Stimulated activated CD8-positive, alpha-beta memory T cell treated with anti-CD3 and anti-CD28 coated beads, Interleukin-7, amount 100 ng/mL, for 1 hour (primary cell): ENCODE measurements at places on chromosomes 4 and X.

- DNase-seq, result no peak
Observed at GRCh38 chr4:1746919-1747602, 25.7 kb downstream of the TACC3 start.

GRCh38 chrX:28589046-28589445 lies 1.8 kb downstream of the IL1RAPL1 start:
- DNase-seq, result no peak

DNA sequence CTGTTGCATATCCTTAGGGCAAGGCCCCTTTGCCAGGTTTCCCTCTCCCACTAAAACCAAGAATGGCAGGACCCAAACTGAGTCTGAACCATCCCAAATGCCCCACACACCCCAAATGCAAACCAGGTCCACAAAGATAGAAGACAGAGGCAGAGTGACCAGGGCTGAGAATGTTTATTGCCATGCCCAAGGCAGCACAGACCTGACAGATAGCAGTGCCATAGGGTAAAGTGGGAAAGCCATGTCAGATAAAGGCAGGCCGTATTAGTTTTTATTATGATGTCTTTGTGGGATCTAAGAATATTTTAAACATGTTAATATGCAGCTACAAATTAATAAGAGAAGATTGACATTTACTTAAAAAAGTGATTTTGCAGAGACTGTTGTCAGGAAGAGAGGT lies 29.6 kb upstream of the MND1 start:
- DNase-seq, result no peak

GRCh38 chr4:188282471-188283232 lies 143.4 kb downstream of the TRIML1 start:
- DNase-seq, result no peak

- DNase-seq, result no peak
Observed at GRCh38 chr4:182219411-182220056, 23.7 kb upstream of the TENM3 start.

- DNase-seq, result no peak
Observed at GRCh38 chr4:179755322-179755721, 2313.1 kb upstream of the AGA start.

DNA sequence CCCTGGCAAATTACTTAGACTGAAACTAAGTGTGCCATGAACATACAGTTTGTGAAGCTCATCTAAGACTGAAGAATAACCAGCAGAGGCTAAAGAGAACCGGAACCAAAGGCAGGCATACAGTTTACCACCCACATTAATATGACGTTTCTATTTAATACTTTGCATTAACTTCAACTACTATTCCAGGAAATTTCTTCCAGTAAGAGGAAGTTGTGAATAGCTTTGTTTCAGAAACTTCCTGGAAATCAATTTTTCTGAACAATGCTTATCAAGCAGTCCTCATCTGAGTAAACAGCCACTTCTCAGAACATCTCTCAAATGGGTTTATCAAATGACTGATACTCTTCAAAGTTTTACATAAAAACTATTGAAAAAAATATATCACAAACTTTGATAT lies 252.7 kb downstream of the OPHN1 start:
- no peak for DNase-seq

- no peak for DNase-seq
Observed at GRCh38 chrX:154776753-154777152, 14.1 kb downstream of the DKC1 start.

DNA sequence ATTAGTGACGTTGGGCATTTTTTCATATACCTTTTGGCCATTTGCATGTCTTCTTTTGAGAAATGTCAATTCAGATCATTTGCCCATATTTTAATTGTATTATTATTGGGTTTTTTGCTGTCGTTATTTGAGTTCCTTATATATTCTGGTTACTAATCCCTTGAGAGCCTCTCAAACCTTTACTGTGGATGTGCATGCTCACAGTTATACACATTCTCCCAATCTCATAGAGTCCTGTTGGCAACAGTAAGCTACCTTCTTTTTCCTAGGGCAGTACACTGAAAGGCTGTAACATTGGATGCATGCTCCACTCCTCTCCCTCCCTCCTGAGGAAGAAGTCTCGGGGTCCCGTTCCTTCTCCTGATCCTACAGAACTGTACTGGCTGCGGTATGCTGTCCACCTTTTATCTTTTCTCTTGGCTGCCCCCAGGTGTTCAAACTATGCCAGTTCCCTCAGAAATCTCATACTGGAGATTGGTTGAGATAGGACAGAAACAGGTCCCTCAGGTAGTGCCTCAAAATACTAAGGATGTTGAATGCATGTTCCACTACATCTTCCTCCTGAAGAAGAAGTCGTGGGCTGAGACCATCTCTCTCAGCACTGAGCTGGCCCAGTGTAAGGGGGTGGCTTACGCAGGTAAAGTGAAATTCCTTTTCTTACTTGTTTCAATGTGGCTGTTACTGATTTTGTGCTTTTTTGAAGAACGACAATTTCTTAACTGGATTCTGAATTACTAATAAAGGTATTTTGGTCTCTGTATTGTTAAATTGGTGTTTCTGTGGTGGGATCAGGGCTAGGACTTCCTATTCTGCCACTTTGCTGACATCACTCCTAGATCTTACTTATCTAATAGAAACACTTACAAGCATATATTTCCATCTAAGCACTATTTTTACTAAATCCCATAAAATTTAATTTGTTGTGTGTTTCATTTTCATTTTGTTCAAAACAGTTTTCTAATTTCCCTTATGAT lies 145.4 kb upstream of the HUWE1 start:
- no peak for DNase-seq

DNA sequence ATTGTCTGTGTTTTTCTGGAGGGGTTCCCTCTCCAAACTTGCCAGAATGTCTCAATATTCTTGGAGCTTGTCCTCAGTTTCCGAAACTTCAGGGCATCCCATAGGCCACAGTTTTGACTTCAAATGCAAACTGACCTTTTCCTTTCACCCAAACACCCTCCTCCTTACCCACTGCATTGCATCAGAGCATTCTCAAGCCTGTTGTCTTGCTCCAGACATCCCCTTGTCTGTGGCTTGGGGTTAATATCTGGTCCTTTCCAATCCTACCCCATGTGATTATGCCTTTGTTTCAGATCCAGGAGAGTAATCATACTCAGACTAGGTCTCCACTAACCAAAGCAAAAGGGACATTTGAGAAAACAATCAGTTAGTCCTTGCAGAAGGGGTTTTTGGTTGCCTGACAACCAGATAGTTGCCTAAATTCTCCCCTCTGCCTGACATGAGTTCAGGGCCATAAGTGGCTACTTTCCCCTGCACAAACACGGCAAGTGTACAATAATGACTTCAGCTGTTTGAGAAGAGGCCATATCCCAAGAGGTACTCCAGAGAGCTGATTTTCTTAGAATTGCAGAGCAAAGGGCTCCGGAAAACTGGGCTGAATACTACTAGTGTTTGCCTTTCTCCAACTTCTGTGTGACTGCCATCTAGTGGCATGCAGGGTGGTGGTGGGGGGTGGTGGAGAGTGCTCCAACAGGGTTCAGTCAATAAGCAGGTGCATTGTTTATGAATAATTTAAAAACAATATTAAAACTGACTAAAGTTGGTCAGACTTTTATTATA lies 130.2 kb downstream of the CHRDL1 start:
- no peak for DNase-seq

- DNase-seq, result no peak
Observed at GRCh38 chr4:37461801-37462200, 217.3 kb downstream of the NWD2 start.

DNA sequence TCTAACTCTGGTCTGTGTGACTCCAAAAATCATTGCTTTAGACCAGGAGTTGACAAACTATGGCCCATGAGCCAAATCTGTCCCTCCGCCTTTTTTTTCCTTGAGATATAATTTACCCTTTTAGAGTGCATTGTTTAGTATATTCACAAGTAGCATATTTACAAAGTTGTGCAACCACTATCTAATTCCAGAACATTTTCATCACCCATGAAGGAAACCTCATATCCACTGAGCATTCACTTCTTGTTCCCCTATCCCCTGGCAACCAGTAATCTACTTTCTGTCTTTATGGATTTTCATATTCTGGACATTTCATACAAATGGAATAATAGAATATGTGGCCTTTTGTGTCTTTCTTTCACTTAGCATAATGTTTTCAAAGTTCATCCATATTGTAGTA lies 67.4 kb upstream of the CITED1 start:
- no peak for DNase-seq

GRCh38 chrX:138858438-138858837 lies 146.9 kb upstream of the FGF13 start:
- DNase-seq, result no peak

DNA sequence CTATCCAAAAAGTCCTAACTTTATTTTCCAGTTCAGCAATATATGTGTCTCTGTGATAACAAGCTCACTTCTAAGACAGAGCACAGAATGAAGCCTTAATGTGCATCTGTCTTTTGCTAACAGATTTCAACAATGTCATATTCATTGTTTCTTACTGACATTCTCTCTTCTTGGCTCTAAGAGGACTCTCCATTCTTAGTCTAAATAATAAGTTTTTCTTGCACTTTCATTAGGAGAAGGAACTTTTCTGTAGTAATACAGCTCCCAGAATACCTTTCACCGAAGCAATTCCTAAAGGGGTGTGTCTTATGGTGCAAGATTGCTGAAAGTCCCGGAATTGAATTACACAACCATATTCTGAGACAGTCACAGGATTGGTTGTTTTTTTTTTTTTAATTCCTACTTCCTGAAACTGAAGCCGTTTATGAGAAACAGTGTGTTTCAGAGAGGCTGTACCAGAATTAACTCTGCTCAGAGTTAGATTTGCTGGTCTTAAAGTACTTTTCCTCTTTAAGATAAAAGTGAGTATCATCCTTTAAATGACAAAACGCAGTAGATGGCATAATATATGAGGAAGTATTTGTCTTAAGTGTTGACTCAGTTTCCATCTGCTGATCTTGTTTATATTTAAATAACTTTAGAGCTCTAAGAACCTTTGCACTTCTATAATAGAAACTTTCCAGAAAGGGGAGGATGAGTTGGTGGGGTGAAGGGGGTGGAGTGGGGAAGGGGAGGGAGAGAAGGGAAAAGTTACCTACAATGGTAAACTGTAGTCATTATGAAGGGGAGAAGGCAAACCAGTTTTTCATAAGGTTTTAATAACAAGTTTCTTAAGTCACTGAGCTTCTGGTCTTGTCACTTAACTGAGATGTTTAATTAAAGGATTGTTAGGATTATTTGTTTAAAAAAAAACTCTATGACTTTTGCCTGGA lies at the start of gene ALPK1:
Gene ALPK1, plus strand, starts transcription at position 421 of the 932 bp plus-strand sequence.
- DNase-seq, result no peak

DNA sequence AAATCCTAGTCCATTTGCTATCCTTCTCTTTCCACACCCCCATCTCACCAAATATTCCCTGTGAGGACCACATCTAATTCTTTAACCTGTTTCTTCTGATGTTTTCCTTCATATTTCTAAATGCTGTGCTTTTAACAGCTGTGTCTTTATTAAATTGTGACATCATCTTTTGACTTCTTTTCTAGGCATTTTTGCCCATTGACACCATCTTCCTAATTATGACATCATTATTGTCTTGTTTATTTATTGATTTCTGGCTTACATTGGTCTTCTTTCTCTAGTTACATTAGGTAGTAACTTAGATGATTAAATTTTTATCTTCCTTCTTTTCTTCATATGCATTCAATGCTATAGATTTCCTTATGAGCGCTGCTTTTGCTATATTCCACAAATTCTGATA lies 175.8 kb upstream of the PDE5A start:
- no peak for DNase-seq

DNA sequence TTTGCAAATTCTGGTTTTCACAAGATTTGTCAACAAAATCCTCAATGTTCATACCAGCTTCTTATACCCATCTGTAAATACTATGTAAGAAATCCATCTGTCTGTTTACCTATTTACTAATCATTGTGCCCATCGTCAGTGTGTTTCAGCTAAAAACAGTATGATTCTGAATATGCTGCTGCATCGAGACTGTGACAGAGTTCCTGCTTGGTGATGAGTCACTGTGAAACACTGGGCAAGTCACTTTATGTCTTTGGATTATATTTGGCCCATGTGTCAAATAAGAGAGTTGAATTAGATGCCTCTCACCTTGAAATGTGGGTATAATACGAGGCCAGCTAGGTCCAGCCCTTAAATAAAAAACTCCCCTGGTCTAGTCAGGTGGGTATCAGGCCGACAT lies 79.3 kb downstream of the CBLL2 start:
- no peak for DNase-seq

- DNase-seq, result no peak
Observed at GRCh38 chr4:182257016-182257415, 13.8 kb downstream of the TENM3 start.

DNA sequence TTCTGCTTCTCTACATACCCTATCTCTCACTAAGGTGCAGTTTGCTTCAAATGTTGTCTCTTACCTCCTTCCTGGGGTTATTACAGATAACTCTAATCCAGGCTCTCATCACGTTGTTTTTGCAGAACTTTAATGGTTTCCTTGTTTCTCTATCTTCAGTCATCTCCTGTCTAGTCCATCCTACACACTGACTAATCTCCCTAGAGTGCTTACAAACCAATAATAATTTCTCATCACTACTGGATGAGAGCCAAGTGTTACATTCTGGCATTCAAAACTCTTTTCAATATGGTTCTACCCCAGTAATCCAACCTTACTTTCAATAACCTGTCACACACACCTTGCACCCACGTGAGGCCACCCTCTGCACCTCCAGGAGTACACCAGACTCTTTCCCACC lies 86.1 kb downstream of the SYNPO2 start:
- no peak for DNase-seq

DNA sequence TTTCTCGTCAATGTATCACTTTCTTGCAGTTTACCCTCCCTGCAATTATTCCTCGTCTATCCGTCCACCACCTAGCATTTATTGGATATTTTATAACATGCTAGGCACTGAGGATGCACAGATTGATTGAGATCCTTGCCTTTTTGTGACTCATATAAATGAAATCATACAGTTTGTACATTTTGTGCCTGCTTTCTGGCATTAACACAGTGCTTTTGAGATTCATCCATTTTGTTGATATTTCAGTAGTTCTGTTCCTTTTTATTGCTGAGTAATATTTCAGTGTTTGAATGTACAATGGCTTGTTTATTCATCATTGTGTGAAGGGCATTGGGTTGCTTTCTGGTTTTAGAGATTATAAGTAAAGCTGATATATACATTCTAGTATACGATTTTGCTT lies 841 bp downstream of the TBC1D19 start:
- DNase-seq, result no peak

GRCh38 chr4:55089916-55090315 lies 35.5 kb downstream of the KDR start:
- no peak for DNase-seq

- no peak for DNase-seq
Observed at GRCh38 chrX:151753313-151754046, 18.9 kb downstream of the CNGA2 start.

DNA sequence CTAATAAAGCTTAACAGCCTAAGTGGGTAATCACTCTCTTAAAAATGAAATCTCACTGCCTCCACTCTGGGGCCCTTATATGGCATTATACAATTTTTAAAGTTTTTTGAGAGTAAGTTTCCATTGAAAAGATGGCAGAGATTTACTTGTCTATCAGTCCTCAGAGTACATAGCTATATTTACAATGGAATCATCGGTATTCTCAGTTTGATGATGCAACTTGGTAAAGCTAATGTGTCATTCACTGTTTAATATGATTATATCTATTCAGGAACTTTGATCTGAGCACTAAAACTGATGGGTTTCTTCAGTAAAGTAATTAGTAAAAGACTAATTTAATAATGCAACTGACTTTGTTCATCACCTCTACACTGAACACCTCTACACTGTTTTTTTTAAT lies 51.6 kb downstream of the CT47B1 start:
- no peak for DNase-seq

GRCh38 chr4:122588453-122589238 lies 32.2 kb downstream of the IL21 start:
- DNase-seq, result no peak
